ENCODE measurements at places on chromosomes 4 and X.

DNA sequence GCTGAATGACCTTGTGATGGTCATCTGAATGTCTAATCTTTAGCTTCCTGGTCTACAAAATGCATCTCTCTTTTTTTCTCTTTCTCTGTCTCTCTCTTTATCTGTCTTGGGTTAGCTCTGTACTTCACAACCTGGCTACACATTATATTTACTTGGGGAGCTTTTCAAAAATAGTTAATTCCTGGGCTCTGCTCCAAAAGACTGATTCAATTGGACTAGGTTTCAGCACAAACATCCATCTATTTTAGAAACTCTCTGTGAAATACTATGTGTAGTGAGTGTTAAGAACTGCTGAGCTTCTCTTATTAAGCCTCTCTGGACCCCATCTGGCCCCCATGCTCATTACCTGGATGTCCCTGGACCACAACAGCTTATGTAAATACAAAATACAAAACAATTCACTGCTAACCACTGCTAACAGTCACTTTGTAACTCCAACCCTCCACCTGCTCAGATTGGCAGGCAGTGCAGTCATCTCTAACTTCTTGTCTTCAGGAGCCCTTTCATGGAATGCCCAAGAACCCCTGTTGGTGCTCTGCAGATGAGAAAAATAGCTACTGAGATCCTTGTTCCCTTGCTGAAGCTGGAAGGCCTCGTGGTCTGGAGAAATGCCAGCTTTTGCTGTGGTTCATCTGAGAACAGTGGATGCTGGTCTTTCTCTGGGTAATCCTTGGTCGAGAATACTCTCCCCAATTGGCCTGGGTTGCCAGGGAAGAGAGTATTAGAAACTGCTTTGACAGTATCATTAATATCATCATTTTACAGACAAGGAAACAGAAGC, 14.8 kb upstream of the BOD1L1 start:
- no peak for ATAC-seq

- no peak for ATAC-seq
Observed at GRCh38 chr4:8261851-8262535, 7.6 kb upstream of the HTRA3 start.

DNA sequence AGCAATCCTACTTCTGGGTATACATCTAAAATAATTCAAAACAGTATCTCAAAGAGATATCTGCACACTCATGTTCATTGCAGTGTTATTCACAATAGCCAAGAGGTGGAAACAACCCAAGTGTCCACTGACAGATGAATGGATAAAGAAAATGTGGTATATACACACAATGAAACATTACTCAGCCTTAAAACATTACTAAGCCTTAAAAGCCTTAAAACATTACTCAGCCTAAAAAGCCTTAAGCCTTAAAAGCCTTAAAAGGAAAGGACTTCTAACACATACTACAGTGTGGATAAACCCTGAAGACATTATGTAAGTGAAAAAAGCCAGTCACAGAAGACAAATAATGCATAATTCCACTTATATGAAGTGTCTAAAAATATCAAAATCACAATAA, 40.3 kb upstream of the TFDP3 start:
- no peak for ATAC-seq

DNA sequence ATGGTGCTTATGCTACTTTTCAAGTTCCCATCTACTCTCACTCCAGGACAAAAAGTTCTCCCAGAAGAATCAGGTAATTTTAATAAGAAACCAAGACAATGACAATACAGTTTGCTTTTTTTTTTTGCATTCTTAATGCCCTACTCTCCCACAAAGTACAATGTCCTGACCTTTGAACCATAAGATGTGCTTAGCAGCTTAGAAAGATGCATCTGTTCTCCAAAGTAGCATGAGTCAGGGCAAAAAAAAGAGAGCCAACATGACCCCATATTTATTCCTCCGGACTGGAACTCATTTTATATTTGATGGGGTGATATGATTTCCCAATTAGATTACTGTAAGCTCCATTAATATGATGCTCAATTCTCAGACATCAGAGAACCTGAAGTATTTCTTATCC, 16.5 kb upstream of the PDCL2 start:
- no peak for ATAC-seq

DNA sequence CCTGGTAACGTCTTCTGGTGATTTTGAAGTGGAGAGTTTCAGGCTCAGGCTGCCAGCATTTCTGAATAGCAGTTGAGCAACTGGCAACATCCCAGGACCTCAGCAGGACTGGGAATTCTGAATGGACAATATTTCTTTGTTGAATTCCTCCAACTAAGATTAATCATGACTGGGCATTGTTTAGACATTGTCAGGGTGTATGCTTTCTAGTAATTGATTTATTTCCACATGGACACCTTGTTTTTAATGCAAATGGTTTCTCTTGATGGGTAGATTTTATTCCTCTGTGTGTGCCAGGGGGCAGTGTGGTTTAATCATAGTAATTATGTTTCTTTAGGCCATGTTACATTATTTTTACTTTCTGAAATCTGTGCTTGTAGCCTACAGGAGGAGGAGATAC, 1004.7 kb upstream of the LCORL start:
- ATAC-seq: peak; percentile 76

GRCh38 chr4:86670756-86671155, 76.6 kb downstream of the PTPN13 start:
- ATAC-seq: no peak
